ENCODE measurements at places on chromosomes 6 and 20.

DNA sequence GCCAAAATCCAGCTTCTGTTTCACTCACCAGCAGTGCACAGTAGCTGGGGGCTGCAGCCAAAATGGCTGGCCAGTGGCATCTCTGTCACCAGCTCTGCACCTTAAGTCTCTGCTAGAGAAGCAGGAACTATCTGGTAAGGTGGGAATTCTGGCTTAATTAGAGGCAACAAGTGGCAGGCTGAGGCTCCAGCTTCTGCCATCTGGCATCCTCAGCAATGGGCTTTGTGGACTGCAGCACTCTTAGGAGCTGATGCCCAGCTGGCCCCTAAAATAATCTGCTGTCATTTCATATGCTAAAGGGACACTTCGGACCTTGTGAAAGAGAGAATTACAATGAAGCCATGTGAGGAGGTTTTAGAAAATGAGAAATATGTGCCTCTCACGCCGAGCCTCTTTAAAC is 4.6 kb upstream of the CLDN20 start:
- H3K36me3 ChIP-seq: peaks cover 34% of the 10 kb centered on the region
- no peak for DNase-seq
- H3K4me1 ChIP-seq: peaks cover 20% of the 10 kb centered on the region
- H3K4me3 ChIP-seq: no peak overlapping the region
- H3K27ac ChIP-seq: no peak overlapping the region
- H3K27me3 ChIP-seq: peaks cover 2% of the 10 kb centered on the region

DNA sequence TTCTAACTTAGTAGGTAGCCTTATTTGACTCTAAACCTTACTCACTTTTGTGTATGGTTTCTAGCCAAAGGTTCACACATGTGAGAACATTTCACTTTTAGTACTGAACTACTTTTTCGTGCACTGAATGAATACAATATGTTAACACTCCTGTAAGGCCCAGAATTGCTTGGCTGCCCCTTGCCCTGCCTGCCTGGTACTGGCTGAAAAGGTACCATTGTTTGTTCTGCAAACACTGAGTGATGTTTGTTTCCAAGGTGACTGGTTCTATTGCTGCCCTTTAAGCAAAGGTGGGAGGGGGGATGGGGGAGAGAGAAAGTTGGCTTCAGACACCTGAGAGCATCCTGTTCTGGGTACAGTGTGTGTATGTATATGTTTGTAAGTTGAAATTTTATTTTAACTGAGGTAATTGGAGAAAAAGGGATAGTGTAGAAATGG is 31.2 kb downstream of the RREB1 start:
- H3K27ac ChIP-seq: no peak overlapping the region
- no peaks in the 10 kb centered on the region for H3K36me3 ChIP-seq
- no peak for DNase-seq
- no peak overlapping the region for H3K4me3 ChIP-seq
- peaks cover 77% of the 10 kb centered on the region for H3K4me1 ChIP-seq

- peaks cover 13% of the 10 kb centered on the region for H3K36me3 ChIP-seq
- H3K4me1 ChIP-seq: peaks cover 24% of the 10 kb centered on the region
- H3K27me3 ChIP-seq: peaks cover 11% of the 10 kb centered on the region
- no peak overlapping the region for H3K27ac ChIP-seq
Observed at GRCh38 chr6:42229506-42230119, 12.0 kb upstream of the MRPS10 start.

DNA sequence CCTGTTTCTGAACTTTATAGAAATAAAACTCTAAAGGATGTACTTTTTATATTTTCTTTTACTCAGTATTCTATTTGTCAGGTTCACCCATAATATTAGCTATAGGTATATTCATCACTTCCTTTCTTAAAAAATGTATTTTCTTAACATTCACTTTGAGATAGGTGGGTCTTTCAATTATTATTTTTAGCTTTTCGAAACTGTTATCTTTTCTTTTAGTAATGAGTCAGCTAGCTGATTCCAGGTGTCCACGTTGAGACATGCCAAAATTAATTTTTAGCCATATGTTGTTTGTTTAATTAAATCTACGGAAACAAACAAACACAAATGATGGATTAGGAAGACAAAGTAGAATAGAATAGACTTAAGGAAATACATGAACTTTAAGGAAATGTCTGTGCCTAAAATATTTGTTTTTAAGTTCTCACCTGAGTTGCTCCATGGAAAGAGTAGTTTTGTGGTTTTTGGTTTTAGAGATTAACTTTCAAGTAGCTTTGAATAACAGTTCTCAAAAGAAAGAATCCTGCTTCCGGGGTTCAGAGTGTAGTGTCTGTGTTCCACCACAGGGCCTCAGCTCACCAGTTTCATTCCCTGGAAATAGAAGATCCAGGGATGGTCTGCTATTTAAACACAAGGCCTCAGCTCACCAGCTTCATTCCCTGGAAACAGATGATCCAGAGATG is 435.0 kb downstream of the HAO1 start:
- no peaks in the 10 kb centered on the region for H3K36me3 ChIP-seq
- no peak overlapping the region for H3K27ac ChIP-seq
- DNase-seq: no peak

GRCh38 chr6:145629478-145629877 is 105.8 kb downstream of the EPM2A start:
- H3K27ac ChIP-seq: no peak overlapping the region
- no peak overlapping the region for H3K4me3 ChIP-seq
- peaks cover 23% of the 10 kb centered on the region for H3K36me3 ChIP-seq
- no peak for DNase-seq
- H3K27me3 ChIP-seq: no peaks in the 10 kb centered on the region

Measured in nephron progenitor cell (in vitro differentiated cells).